H1 (cell line): ENCODE measurements at places on chromosomes 6 and 20. TPM values are rescaled to one million over a fixed set of nuclear protein-coding genes. Genes with fewer than 3 reads are reported as not detected.

Gene ZSCAN23
- total RNA-seq, result 4.2 and 5.3 TPM in 2 replicates

Gene GLP1R
- total RNA-seq, result 2.6 and 3.0 TPM in 2 replicates

Gene VGLL2
- total RNA-seq, result 0.13 TPM in 1 of 2 replicates, not detected in the other

Gene HLA-DOB
- total RNA-seq, result 0.27 TPM in 1 of 2 replicates, not detected in the other

Gene RHAG
- total RNA-seq, result not detected in 2 replicates

Gene NAA20
- 39.1 and 41.1 TPM in 2 replicates for total RNA-seq

Gene ZBTB22
- 9.8 and 9.9 TPM in 2 replicates for total RNA-seq

Gene TMEM14A
- total RNA-seq, result 11.2 and 12.5 TPM in 2 replicates

Gene WFDC12
- not detected in 2 replicates for total RNA-seq
